ENCODE measurements at places on chromosomes 6 and 20.

GRCh38 chr6:111658462-111659154, 52.9 kb upstream of the TRAF3IP2 start:
- no peak for DNase-seq

GRCh38 chr6:167733740-167734661, 92.7 kb upstream of the AFDN start:
- no peak for DNase-seq

- DNase-seq: no peak
Observed at GRCh38 chr6:31357886-31358285, 907 bp upstream of the HLA-B start.

GRCh38 chr6:112933947-112934346, 586.8 kb downstream of the RFPL4B start:
- no peak for DNase-seq

DNA sequence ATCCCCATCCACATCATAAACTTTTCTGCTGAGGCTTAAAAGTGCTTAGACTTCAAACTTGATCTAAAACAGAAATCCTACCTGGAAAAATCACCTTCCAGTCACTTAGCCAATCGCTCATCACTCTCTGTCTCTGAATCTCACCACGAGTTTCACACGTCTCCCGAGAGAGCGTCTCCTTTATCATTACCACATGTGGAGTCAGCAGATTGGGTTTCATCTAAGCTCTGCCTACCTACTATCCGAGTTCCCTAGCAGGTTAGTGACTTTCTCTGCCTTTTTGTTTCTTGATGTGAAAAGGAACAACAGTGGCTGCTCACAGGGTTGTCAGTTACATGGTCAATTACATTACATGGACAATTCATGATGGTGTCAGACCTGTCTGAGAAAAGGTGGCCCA, 286.2 kb downstream of the ESR1 start:
- DNase-seq: no peak

DNA sequence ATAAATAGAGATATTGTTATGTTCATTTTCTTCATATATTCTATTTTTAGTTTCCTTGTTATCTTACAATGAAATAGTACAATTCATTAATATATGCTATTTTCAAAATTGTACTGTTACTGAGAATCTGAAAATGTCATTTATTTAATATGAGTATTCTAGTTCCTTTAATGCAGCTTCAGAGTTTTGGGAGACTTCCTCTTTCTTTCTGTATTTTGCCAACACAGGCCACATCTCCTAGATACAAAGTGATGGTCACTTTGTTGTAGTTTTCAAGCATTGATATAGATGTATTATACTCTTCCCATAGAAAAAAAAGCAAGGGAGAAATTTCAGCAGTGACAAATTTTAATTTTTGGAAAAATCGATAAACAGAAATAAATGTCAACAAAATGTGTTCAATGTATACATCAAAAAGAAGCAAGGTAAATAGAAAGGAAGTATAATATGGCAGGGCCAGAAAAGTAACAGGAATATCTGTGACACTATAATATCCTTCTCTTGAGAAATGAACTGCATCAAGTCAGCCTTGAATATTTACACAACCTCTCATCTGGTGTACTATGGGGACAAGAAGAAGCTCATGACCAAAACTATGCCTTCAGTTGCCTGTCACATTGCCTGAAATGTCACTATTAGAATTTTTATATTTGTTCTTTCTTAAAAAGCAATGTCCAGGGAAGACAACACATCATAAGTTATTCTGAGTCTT, 396.0 kb downstream of the TBC1D32 start:
- peak; percentile 11 for DNase-seq

GRCh38 chr6:52647199-52647598, 23.7 kb upstream of the TMEM14A start:
- no peak for DNase-seq

DNA sequence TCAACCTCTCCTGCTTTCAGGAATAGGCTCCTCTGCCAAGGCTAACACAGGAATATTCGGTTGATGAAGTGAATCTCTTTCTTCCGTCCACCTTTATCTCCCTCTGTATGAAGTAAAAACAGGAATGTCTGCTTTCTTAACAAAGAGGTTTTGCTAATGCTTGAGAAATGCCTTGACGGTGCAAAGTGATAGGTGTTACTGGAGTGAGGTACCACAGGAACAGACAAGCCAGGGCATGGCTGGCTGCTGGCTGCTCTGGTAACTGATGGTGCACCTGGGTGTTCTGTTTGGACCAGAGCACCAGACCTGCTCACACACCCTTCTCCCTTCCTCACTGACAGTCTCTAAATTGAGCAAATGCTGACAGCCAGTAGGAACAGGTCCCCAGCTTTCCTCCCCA, 174.0 kb upstream of the FBXL4 start:
- no peak for DNase-seq

DNA sequence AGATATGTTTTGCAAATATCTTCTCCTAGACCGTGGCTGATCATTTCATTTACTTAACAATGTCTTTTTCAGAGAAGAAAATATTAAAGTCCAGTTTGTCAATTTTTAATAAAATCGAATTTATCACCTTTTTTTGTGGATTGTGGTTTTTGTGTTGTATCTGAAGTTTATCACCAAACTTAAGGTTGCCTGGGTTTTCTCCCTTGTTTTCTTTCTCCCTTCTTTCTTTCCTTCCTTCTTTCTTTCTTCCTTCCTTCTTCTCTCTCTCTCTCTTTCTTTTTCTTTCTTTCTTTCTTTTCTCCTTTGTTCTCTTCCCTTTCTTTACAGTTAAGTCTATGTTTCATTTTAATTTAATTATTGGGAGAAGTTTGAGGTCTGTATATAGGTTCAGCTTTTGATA, 68.7 kb downstream of the RNF182 start:
- DNase-seq: no peak

Measured in KBM-7 (cell line).